A549 treated with Mapracorat at 1 μM for 4 hours (cell line): ENCODE measurements at places on chromosomes 13 and 19. TPM values are rescaled to one million over a fixed set of nuclear protein-coding genes. Genes with fewer than 3 reads are reported as not detected.

IL4I1 gene
- 0.35 to 0.71 TPM (median 0.59 TPM) in 5 replicates for total RNA-seq

NANOS2 gene
- not detected in 5 replicates for total RNA-seq

ZNF738 gene
- 0.35 to 1.4 TPM (median 0.74 TPM) in 5 replicates for total RNA-seq

BEST2 gene
- 1.5 to 2.3 TPM (median 1.8 TPM) in 5 replicates for total RNA-seq

ABHD17A gene
- total RNA-seq = 18.7 to 38.9 TPM (median 37.7 TPM) in 5 replicates

ENOX1 gene
- 1.2 to 1.4 TPM (median 1.3 TPM) in 5 replicates for total RNA-seq

ZNF274 gene
- total RNA-seq = 11.6 to 15.2 TPM (median 12.8 TPM) in 5 replicates

OR10H1 gene
- total RNA-seq = not detected in 5 replicates

TUBA3C gene
- not detected in 5 replicates for total RNA-seq

NAPSA gene
- total RNA-seq = 0.55 to 1.6 TPM (median 1.1 TPM) in 5 replicates

BLVRB gene
- 246 to 360 TPM (median 316 TPM) in 5 replicates for total RNA-seq

SRRM5 gene
- total RNA-seq = 0.53 to 1.1 TPM (median 0.79 TPM) in 5 replicates

B3GLCT gene
- total RNA-seq = 4.1 to 5.1 TPM (median 5.0 TPM) in 5 replicates

UPK1A gene
- 0.72 to 1.1 TPM (median 0.94 TPM) in 5 replicates for total RNA-seq

EXOSC5 gene
- 74.8 to 101 TPM (median 93.2 TPM) in 5 replicates for total RNA-seq

FARP1 gene
- total RNA-seq = 12.9 to 17.2 TPM (median 15.3 TPM) in 5 replicates

CGB1 gene
- total RNA-seq = not detected in 5 replicates

FGF9 gene
- total RNA-seq = not detected in 5 replicates

FGF14 gene
- total RNA-seq = not detected in 5 replicates

IGFL3 gene
- total RNA-seq = 0.23 to 0.40 TPM (median 0.31 TPM) in 3 of 5 replicates, not detected in the others

KLK14 gene
- 0.20 to 0.55 TPM (median 0.43 TPM) in 5 replicates for total RNA-seq

NLRP4 gene
- total RNA-seq = 0.18 TPM in 1 of 5 replicates, not detected in the others

SYNGR4 gene
- total RNA-seq = 2.1 to 4.6 TPM (median 2.9 TPM) in 5 replicates

DIRAS1 gene
- 3.1 to 4.9 TPM (median 4.2 TPM) in 5 replicates for total RNA-seq

PSMD8 gene
- 463 to 512 TPM (median 490 TPM) in 5 replicates for total RNA-seq

CYP2A7 gene
- not detected in 5 replicates for total RNA-seq

ZNF667 gene
- not detected in 5 replicates for total RNA-seq

SAFB gene
- total RNA-seq = 48.6 to 58.6 TPM (median 51.2 TPM) in 5 replicates

ZNF560 gene
- total RNA-seq = not detected in 5 replicates

ZNF793 gene
- total RNA-seq = 0.10 to 0.16 TPM in 2 of 5 replicates, not detected in the others

C19orf38 gene
- total RNA-seq = 0.14 to 0.30 TPM (median 0.15 TPM) in 3 of 5 replicates, not detected in the others

BST2 gene
- total RNA-seq = 0.13 to 0.24 TPM in 2 of 5 replicates, not detected in the others

MTUS2 gene
- total RNA-seq = 0.01 TPM in 1 of 5 replicates, not detected in the others

WDR88 gene
- 0.31 TPM in 1 of 5 replicates, not detected in the others for total RNA-seq

RXFP2 gene
- not detected in 5 replicates for total RNA-seq

STAP2 gene
- not detected in 5 replicates for total RNA-seq

MADCAM1 gene
- 0.07 to 0.49 TPM (median 0.45 TPM) in 5 replicates for total RNA-seq

INTS6 gene
- total RNA-seq = 8.0 to 10.8 TPM (median 9.0 TPM) in 5 replicates

OVOL3 gene
- total RNA-seq = 0.29 to 0.78 TPM (median 0.41 TPM) in 4 of 5 replicates, not detected in the other

ADGRE2 gene
- 0.44 to 1.1 TPM (median 0.56 TPM) in 5 replicates for total RNA-seq

THSD1 gene
- 6.7 to 7.6 TPM (median 7.3 TPM) in 5 replicates for total RNA-seq

LIN7B gene
- 5.5 to 8.7 TPM (median 7.2 TPM) in 5 replicates for total RNA-seq

SLC25A41 gene
- total RNA-seq = 0.11 to 0.20 TPM (median 0.17 TPM) in 4 of 5 replicates, not detected in the other

SULT2A1 gene
- total RNA-seq = not detected in 5 replicates

CYTH2 gene
- total RNA-seq = 55.3 to 69.3 TPM (median 62.3 TPM) in 5 replicates

KLC3 gene
- 0.91 to 1.4 TPM (median 1.1 TPM) in 5 replicates for total RNA-seq

NKPD1 gene
- total RNA-seq = 0.33 to 0.73 TPM (median 0.57 TPM) in 5 replicates

CYP4F3 gene
- 2.3 to 4.0 TPM (median 3.3 TPM) in 5 replicates for total RNA-seq

CD320 gene
- total RNA-seq = 61.6 to 97.9 TPM (median 94.6 TPM) in 5 replicates

SPIB gene
- total RNA-seq = 0.06 to 0.45 TPM (median 0.24 TPM) in 5 replicates

FFAR1 gene
- total RNA-seq = not detected in 5 replicates

MCOLN1 gene
- 8.9 to 13.5 TPM (median 11.5 TPM) in 5 replicates for total RNA-seq

ICAM3 gene
- 5.4 to 10.2 TPM (median 8.5 TPM) in 5 replicates for total RNA-seq

ZNF497 gene
- total RNA-seq = 0.91 to 1.7 TPM (median 1.3 TPM) in 5 replicates

ZNF14 gene
- 1.8 to 2.1 TPM (median 1.8 TPM) in 5 replicates for total RNA-seq
